Spinal cord (tissue), 10 donors: ENCODE measurements at places on chromosomes 1 and 21. TPM values are rescaled to one million over a fixed set of nuclear protein-coding genes. Genes with fewer than 3 reads are reported as not detected.

DNA sequence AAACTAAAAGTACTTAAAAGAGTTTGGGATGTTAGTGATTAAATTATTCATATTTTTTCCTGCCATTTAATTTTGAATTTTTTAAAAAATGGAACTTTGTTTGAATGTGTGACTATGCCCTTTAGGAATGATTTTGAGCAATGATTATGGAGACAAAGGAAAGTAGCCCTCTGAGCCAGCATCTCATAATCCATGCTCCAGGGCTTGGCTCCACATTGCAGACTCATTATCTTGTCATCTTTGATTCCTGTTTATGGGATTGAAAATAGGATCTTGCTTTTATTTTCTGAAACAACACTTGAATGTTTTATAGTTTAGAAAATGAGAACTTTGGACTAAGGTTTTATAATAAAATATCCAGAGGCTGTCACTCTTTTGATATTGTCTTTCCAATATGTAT is 14.5 kb downstream of the AXDND1 start:
- no peak for DNase-seq

The EXO1 gene
- 7.8 TPM for total RNA-seq

DNA sequence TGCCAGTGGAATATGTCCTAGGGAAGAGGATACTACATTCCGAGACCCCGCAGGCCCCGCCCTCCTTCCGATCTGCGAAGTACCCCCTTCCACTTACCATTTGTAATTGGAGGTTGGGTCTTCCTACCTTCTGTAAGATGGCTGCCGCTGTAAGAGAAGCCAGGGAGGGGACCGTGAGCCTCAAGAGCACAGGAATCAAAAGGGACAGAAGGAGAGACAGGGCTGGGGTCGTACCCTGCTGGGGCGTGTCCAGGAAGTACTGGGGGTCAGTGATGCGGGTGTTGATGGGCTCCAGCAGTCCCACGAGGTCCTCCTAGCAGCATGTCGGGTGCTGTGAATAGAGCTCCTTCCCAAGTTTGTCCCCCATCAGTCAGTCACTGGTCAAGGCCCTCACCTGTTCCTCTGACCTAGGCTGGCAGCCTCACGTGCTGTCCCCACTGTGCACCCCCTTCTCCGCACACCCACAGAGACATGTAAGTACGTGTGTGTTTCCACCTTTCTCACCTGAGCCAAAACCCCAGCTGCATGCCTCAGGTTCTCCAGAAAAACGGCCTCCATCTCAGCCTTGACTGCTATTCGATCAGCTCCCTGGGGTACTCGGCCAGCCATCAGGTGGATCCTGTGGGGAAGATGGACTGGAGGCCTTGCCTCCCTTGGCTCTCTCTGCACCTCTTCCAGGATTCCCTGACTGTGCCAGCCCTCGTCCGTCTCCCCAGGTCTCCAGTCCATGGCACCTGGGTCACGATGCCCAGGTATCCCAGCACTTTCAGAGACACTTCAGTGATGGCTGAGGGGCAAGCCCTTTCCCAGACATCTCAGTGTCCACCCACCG is 1.8 kb downstream of the HYI start:
- no peak for DNase-seq

GRCh38 chr1:1355416-1355815 is 2.9 kb downstream of the MXRA8 start:
- DNase-seq, result peak; percentile 55
